ENCODE measurements at places on chromosomes 2 and 18. TPM values are rescaled to one million over a fixed set of nuclear protein-coding genes. Genes with fewer than 3 reads are reported as not detected.
A peak's percentile ranks its signal among the peaks of the same experiment; 100 is the strongest.

GRCh38 chr2:199019898-199020507, 437.7 kb downstream of the SATB2 start:
- no peaks in the 10 kb centered on the region for H3K27me3 ChIP-seq
- H3K4me1 ChIP-seq: no peaks in the 10 kb centered on the region
- no peak for DNase-seq
- H3K27ac ChIP-seq: no peak overlapping the region
- H3K4me3 ChIP-seq: no peak overlapping the region

DNA sequence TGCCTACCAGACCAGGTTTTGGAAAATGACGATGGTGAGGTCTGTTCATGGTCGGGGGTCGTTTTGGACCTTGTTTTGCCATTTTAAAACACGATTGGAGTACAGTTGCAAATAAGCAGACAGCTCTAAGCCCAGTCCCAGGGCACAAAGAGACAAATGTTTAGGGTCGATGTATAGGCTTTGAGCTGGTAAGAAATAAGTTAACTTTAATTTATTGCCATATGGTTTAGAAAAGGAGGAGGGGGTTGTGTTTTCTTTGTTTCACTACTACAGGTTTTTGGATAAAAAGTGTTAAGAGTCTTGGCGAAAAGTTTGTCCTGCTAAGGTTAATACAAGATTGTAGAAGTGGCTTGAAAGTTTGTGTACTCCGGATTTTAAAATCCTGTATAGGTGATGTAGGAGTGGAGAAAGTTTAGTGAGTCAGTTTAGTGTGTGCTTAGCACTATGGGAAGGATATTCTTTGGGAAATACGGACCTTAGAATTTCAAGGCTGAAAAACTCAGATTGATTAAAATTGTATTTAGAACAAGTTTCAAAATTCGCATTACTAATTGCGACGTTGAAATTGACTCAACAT, 1.3 kb downstream of the KCMF1 start:
- no peaks in the 10 kb centered on the region for H3K36me3 ChIP-seq
- no peaks in the 10 kb centered on the region for H3K27me3 ChIP-seq
- H3K4me1 ChIP-seq: peaks cover 74% of the 10 kb centered on the region
- peak overlapping the region; percentile 75 for H3K4me3 ChIP-seq
- H3K27ac ChIP-seq: peak overlapping the region; percentile 99
- no peak for DNase-seq

GRCh38 chr2:237866101-237866621, 6.7 kb downstream of the RAMP1 start:
- no peak overlapping the region for H3K4me3 ChIP-seq
- peaks cover 72% of the 10 kb centered on the region for H3K4me1 ChIP-seq
- DNase-seq: no peak

DNA sequence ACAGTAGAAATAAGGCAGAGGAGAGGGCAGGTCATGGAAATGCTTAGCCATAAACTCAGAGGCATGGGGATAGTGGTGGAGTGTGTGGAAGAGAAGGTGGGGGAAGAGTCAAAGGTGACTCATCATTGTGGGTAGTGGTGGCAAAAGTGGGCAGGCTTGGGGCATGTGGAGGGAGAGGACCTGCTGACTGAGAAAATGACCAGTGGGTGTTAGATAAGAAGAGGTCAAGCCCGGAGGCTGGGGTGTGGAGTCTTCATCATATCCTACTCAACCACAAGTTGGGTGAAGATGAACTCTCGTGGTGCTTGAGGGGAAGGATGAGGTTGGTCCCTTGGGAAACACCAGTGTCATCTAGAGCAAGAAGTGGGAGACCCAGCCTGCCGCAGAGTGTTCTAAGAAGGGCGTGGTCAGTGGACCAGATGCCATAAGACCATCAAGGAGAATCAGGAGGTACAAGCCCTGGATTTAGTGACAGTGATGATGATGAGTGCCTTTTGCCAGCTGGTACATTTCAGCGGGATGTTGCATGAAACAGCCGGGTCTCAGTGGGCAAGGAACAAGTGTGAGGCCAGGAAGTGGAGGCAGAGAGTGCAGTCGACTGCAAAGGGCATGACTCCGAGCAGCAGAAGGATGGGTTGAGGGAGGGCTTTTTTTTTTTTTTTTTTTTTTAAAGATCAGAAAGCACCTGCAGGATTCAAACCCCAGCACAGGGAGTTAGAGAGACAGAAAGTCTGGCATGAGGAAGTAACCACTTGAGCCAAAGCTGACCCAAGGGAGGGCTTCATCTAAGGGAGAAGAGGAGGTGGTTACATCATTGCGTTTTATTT, 122.6 kb upstream of the SPRED2 start:
- DNase-seq: no peak
- no peak overlapping the region for H3K4me3 ChIP-seq
- H3K27me3 ChIP-seq: peaks cover 4% of the 10 kb centered on the region
- peaks cover 5% of the 10 kb centered on the region for H3K4me1 ChIP-seq
- no peaks in the 10 kb centered on the region for H3K36me3 ChIP-seq

DNA sequence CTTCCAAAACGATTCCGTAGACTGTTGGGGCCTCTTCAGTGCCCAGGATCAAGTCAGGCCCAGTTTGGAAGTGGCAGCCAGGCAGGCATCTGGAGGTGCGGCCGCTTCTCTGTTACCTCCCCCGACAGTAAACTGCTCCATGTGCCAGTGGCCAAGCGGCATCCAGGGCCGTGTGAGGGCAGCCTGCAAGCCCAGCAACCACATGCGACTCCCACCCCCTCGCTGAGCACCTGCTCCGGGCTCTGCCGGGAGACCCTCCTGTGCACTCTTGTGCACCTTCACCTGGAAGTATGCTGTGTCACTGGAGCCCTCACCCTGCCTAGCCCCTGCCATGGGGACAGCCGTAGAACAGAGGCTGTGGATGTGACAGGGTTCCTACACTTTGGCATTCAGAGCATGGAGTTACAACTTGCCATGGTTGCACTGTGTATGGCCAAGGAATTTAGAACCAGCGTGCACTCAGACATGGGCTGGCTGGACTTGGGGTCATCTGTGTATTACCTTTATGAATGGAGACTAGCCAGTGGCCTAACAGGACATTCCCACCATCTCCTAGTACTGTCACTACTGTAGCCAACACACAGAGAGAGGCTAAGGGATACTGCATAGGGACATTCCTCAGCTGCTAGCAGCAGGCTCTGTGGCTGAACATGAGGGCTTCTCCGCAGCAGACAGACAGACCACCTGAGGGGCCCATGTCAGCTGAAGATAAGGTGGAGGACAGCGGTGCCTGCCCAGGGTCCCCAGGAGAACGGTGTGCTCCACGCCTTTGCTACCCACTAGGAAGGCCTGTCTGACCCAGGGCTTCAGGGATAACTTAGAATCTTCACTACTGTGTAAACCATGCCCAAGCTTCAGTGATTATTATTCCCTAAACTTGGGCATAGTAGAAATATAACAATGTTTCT, 25.0 kb upstream of the FAHD2A start:
- H3K4me1 ChIP-seq: no peaks in the 10 kb centered on the region
- peaks cover 3% of the 10 kb centered on the region for H3K27me3 ChIP-seq
- peak; percentile 10 for DNase-seq

DNA sequence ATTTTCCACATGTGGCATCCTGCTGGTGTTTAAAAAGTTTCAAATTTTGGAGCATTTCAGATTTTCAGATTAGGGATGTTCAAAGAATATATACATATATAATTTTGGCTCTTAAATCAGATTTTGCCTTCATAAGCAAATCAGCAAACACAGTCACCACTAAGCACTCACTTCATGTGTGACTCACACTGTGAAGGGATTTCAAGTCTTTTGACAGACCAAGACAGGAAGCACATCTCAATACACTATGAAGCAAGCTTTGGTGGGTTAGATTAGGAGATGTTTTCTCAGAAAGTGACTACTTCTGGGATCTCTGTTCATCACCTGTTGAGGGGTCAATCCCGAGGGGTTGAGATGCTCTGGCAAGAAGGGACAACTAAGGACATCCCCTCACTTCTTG, 227.8 kb upstream of the RBBP8 start:
- H3K4me1 ChIP-seq: peaks cover 28% of the 10 kb centered on the region
- H3K4me3 ChIP-seq: no peak overlapping the region
- no peaks in the 10 kb centered on the region for H3K36me3 ChIP-seq
- H3K27me3 ChIP-seq: no peaks in the 10 kb centered on the region
- no peak overlapping the region for H3K27ac ChIP-seq

DNA sequence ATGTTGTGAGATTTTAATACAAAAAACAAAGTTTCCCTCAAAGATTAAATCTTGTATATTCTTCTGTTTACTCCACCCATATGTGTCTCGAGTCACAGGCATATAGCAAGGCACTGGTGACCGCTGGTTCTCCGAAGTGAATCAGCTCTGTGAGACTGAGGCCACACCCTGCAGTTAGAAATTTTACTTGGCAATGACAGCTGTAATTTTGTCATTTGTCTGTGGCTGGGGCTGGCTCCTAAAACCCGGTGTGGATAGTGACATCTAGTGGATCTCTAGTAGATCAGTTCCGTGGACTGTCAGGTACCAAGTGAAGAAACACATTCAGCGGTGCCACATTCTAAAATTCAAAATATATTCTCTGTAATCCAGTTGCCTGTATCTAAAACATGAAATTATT, 278.0 kb downstream of the NEDD4L start:
- peak overlapping the region; percentile 66 for H3K27ac ChIP-seq
- H3K4me3 ChIP-seq: peak overlapping the region; percentile 34
- no peaks in the 10 kb centered on the region for H3K27me3 ChIP-seq
- peaks cover 33% of the 10 kb centered on the region for H3K4me1 ChIP-seq
- peak; percentile 41 for DNase-seq
- peaks cover 26% of the 10 kb centered on the region for H3K36me3 ChIP-seq

GRCh38 chr2:109194620-109194937, 65.6 kb downstream of the SH3RF3 start:
- DNase-seq: no peak
- no peaks in the 10 kb centered on the region for H3K27me3 ChIP-seq
- H3K36me3 ChIP-seq: no peaks in the 10 kb centered on the region
- peaks cover 46% of the 10 kb centered on the region for H3K4me1 ChIP-seq
- peak overlapping the region; percentile 78 for H3K27ac ChIP-seq
- H3K4me3 ChIP-seq: no peak overlapping the region

ETAA1 gene
- total RNA-seq: 4.3 TPM

GCKR gene
- total RNA-seq: not detected

ERICH2 gene
- total RNA-seq: 0.82 TPM

NCKAP5 gene
- total RNA-seq: 6.0 TPM

SULT1C4 gene
- total RNA-seq: 2.7 TPM

SPHKAP gene
- total RNA-seq: 100 TPM

RABL2A gene
- 6.9 TPM for total RNA-seq

TLX2 gene
- total RNA-seq: not detected
